Heart left ventricle (tissue), 16 donors: ENCODE measurements at places on chromosomes 13 and 19.

- DNase-seq: no peak
Measured at GRCh38 chr13:68170961-68171360, 940.8 kb upstream of the PCDH9 start.

GRCh38 chr19:16374436-16374835, 49.8 kb downstream of the KLF2 start:
- no peak for DNase-seq

DNA sequence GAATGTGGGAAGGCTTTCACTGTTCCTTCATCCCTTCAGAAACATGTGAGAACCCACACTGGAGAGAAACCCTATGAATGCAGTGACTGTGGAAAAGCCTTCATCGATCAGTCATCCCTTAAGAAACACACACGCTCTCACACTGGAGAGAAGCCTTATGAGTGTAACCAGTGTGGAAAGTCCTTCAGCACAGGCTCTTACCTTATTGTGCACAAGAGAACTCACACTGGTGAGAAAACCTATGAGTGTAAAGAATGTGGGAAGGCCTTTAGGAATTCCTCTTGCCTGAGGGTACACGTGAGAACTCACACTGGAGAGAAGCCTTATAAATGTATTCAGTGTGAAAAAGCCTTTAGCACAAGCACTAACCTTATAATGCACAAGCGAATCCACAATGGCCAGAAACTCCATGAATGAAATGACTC, 18.6 kb downstream of the ZNF177 start:
- no peak for DNase-seq

DNA sequence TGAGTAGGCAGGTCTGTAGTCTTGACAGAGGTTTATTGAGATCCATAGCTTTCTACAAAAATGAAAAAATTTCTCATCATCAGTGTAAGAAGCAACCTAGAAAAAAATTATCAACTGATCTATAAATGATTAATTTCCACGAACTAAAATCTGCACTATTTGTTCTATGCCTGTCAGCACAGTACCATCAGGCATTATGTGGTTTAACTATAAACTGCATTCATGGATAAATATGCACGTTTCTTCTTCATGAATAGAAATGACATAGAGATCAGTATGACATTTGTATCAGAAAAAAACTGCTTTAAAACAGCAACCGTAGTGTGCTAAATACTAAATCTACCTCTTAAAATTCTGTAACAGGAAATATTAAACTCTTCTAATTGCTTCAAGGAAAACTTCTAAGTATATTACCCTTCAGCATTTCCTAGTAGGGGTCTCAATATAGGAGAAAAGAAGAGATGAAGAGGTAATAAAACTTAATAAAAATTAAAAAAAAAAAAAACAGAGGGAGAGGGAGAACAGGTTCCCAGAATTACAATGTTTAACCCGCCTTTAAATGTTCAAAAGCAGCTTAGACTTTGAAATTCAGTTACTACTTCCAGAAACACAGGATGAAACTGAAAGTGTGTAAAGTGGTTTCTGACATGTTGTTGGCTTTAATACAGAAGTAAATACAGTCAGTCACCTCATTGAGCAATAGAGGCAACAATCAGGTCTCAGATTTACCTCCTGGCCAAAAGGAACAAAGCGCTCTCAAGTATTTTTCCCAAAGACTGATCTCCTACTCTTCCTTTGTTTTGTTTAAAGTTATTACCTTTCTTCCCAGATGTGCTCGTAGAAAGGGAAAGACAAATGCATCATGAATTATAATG, 144.4 kb downstream of the DIAPH3 start:
- DNase-seq: no peak

DNA sequence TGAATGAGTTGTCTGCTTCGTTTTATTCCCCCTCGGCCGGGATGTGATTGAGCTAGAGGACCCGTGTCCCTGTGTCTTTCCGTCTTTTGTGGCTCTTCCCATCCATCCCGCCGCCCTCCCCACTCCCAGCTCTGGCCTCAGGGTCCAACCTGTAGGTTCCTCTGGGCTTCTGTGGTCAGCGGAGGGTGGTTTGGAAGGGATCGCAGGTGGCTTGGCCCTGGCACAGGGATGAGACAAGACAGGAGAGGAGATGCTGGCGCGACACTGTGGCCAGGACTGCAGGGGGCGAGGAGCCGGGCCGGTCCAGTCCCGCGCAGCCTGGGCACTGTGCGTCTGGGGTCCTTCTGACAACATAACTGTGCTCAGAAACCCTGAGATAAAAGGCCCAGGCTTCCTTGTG, 2.0 kb downstream of the EVI5L start:
- DNase-seq: no peak

DNA sequence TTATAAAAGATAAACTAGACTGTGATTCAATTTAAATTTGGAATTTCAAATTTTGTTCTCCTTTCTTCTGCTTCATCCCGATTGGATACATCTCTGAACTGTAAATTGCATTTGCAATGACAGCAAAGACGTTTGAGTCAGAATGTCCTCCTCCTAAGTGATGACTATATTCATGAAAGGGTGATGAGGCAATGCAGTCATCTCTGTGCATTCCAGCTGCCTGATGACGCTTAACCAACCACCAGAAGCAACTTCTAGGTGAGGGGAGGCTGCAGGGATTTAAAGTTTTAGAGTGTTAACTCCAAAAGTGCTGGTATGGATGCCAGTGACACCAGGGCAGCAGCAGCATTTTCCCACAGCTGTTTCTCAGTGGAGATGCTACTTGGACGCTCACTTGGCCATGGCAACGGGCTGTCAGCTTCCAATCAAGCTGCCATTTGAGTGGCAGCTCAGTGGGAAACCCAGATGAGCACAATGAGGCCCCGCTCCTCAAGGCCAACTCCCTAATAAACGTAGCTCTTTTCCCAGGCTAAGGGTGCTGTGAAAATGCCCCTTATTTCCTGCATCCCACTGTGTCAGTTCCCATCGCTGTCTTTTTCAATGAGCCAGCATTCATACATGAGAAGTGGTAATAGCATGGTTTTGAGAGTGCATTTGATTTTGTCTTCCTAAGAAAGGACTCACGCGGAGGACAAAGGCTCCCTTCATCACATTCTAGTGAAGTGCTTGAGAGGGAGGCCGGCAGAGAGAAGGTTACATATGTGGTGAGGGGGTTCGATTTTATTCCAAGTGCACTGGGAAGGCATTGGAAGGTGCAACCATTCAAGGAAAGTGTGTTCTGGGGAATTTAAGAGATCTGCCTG, 45.2 kb upstream of the AMER2 start:
- no peak for DNase-seq

- no peak for DNase-seq
Measured at GRCh38 chr19:29796173-29796573, 15.6 kb upstream of the CCNE1 start.

DNA sequence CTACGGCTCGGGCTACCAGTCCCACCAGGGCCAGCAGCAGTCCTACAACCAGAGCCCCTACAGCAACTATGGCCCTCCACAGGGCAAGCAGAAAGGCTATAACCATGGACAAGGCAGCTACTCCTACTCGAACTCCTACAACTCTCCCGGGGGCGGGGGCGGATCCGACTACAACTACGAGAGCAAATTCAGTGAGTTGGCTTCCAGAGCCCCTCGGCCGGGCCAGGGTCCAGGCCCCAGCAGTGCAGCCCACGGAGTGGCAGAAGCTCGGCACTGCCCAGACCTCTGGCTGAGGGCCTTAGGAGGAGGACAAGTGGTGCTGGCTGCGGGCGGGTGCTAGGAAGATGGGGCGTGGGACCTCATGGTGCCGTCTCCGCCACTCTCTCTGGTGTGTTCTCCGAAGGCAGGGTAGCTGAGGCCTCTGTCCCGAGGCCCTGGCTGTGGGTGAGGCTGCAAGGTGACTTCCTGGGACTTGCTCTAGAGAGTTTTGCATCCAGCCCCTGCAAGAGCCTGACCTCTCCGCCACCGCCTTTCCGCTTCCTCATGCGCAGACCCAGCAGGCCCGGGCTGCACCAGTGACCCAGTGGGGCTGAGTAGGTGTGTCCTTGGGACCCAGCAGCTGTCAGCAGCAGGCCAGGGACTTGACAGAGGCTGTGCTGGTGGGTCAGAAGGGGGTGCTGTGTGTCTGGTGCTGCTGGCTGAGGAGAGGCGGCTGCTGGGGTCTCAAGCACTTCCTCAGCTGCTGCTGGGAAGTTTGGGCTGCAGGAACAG, 13.5 kb upstream of the QTRT1 start:
- DNase-seq: no peak

DNA sequence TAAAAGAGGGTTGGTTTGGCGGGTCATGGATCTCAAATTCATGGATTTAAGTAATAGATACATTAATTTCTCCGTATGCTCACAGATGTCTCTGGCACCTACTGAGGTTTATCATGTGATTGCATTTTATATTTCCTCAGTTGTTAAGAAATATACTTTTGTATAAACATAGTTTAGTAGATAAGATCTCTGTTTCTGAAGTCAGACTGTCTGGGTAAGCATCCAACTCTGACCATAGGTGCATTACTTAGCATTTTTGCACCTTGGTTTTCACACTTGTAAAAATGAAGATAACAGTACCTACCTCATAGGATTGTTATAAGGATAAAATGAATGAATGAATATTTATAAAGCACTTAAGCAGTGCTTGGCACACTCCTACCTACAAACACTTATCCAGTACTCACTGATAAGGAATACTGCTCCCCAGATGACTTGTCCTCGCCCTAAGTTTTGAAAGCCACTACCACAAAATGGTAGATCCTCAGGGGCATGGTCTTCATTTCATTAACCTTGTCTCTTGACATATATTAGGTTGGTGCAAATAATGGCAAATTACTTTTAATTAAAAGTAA, 26.5 kb downstream of the COMMD6 start:
- DNase-seq: no peak

DNA sequence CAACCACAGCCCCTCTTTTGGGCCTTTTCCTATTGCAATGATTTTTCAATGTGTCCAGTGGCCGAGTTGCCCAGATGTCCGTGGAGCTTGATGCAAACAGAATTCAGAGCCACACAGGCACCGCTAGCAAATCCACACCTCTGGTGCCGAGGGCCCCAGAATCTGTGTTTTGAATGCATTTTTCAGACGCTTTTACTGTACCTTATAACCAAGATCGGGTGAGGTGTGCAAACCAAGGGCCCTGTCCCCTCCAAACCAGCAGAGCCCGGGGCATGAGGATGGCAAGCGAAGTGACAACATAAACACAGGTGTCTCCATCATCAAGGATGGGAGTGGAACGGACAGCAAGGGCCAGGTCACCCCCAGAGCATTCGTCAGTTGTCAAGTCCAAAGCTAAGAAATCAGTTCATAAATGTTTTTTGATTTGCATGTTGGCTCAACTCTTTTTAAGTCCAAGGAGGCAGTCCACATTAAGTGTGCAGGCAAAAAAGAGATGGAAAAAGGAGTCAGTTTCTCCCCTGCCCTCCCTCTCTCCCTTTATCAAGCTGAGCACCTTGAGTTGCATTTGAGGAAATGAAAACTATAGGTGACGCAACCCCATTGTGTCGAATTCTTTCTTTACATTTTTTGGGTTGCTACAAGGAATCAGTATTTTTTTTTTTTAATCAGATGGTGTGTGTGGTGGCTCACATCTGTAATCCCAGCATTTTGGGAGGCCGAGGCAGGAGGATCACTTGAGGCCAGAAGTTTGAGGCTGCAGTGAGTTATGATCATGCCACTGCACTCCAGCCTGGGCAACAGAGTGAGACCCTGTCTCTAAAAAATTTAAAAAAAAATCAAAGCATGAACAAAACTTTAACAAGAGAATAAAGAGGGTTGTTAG, 2.9 kb downstream of the CCDC8 start:
- no peak for DNase-seq

GRCh38 chr13:105721016-105721415, 814.4 kb downstream of the EFNB2 start:
- DNase-seq: no peak

- no peak for DNase-seq
Measured at GRCh38 chr13:52848455-52849195, at the start of gene PCDH8. TSS of gene PCDH8 (minus strand) at chr13:52848640. CDS start at chr13:52848436, 204 bp downstream.

- no peak for DNase-seq
Measured at GRCh38 chr19:42285988-42286348, 16.0 kb upstream of the PRR19 start.

GRCh38 chr19:2820112-2820702, 539 bp downstream of the ZNF554 start:
- no peak for DNase-seq

DNA sequence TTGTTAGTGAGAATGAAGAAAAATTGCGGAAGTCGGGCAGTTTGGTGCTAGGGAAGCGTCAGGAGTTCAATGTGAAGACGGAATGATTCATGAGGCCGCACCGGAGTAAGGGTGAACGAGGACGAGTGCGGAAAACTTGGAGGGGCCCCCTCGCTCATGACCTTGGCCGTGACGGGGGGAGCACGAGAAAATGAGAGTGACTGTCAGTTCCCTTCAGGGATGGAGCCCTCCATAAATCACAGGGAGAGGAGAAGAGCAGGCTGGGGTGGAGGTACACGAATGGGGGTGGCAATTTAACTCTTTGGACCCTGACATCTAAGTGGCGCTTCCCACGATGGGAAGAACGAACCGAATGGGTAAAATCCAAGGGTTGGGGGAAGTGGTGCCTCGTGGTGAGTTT, 486.4 kb downstream of the TSHZ3 start:
- no peak for DNase-seq

DNA sequence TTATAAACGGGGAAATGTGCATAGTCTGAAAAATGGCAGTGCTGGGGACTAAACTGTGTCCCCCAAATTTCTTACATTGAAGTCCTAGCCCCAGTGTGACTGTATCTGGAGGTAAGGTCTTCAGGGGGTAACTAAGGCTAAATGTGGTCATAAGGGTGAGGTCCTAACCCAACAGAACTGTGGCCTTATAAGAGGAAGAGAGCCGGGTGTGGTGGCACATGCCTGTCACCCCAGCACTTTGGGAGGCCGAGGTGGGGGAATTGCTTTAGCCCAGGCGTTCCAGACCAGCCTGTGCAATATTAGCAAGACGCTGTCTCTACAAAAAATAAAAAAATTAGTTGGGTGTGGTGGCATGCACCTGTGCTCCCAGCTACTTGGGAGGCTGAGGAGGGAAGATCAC, 17.8 kb downstream of the PROZ start:
- DNase-seq: no peak

DNA sequence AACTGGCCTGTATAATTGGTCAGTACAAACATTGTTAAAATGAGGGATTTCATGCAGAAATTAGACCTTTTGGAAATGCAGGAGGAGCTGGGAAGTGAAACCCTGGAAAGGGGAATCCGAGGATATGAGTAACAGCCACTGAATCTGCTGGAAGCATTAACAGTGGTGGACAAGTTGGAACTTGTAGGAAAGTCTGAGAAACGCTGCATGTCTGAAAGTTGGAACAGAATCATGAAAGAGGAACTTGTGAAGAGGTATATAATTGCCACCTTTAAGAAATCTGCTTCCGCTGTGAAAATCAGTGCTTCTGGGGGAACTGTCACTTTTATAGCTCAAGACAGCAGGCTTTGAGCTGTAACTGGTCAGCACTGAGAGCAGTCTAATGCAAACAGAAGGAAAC, 716.5 kb upstream of the PRR20A start:
- DNase-seq: no peak

DNA sequence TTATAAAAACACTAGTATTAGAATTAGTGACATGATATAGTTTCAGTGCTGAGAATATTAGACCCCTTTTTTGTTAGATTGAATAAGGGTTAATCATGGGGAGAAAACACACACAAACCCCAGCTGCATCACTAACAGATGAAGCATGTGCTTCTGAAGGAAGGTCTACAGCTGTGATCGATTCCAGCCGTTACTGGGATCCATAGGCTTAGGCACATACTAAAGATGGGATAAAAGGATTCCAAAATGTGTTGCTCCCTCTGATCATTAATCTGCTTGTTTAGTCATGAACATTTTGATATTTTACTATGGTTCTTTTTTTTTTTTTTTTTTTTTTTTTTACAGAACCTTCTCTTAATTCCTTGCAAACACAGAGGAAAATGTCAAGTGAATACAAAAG, 1591.3 kb downstream of the EFNB2 start:
- DNase-seq: no peak

GRCh38 chr13:41660411-41660810, 203.1 kb downstream of the RGCC start:
- DNase-seq: no peak
